ENCODE measurements at places on chromosomes 12 and 14.

DNA sequence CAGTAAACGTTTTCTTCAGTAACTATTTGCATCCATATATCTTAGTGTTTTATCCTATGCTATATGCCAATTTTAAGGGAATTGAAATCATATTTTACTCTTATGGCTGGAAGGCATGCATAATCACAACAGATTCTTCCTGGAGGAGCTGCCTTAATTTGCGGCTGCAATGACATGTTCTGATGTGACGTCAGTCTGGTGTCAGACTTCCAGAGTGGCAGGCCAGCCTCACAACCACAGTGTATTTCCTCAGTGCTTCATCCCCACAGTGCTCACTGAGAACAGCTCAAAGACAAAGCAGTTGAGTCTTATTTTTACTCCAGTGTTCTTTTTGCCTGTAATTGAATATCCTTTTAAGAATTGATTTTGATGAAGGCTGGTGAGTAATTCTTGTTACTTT is 107.1 kb downstream of the PLEKHA5 start:
- no peak for DNase-seq

- no peak for DNase-seq
Observed at GRCh38 chr12:63917864-63918799, 73.6 kb downstream of the SRGAP1 start.

DNA sequence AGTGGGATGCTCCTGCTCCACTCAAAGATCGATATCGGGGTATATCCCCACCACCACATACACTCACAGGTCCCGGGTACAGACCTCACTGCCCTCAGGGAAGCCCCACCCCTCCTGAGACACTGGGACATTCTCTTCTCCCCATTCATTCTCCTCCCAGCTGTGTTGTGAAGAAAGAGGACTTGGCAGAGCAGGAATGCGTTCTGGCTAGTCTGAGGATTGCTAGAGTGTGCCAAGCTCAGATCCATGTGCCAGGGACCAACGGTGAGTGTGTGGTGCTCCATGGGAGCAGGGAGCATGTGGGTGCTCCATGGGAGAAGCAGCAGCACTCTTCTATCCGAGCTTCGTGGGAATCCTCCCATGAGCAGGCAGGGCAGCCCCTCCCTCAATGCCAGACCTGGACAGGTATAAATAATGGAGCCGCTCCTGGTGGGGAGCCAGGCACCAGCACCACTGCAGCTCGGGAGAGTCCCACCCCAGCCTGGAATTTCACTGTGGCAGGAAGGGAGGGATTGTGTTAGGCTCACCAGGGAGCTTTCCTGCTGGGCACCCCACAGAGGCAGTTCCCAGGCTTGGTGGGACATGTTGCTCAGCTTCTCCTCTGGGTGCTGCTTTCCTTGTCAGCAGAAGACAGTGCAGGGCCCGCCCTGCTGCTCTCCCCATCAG is 2.3 kb upstream of the KRT5 start:
- DNase-seq: no peak

DNA sequence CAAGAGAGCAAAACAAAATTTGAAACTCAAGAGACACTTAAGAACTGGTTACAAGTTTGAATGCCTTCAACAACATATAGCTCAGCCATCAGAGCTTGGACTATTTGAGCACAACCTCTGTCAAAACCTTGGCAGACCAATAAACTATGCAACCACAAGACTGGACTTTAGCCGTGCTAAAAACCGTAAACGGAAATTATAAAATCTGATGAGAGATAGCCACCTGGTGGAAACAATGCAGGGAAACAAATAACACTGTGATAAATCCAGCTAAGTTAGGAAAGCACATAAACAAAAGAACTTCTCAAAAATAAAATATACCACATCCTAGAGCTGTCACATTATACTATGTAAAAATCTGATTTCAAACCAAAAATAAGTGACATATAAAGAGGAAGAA is 1074.2 kb upstream of the NOVA1 start:
- no peak for DNase-seq

DNA sequence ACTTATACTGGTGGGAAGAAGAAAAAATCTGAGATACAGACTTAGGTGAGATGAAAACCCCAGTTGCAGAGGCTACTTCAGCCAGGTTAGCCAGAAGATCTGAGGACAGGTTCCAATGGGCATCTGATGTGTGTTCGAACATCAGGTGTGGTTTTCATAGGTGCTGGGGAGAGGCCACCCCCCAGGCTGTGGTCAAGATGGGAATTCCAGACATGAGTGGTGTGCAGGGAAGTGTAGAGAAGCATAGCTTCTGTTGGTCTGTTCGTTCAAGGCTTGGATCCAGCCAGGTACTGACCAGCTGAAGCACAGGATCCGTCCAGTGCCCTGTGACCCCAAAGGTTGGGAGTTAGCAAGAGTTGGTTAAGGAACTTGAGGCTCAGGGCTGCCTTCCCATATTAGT is 85.5 kb downstream of the SSPN start:
- DNase-seq: no peak

DNA sequence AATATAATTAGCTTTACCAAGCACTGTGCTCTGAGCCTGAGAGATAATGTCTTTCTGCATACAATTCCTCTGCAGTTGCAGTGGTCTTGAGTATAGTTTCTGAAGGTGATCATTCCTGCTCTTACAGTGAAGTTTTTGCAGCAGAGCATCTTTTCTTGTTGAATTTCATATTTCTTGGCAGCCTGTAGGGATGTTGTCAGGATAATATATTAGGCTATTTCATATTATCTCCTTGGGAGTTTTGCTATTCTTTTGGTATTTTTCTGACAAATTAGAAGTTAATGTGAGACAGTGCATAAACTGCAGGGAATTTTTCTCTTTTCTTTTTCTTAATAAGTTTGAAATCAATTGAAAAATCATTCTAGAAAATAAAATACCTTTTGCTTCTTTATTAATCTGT is 1502.6 kb upstream of the FLRT2 start:
- no peak for DNase-seq

- no peak for DNase-seq
Observed at GRCh38 chr12:26863515-26863914, 30.5 kb upstream of the ITPR2 start.

GRCh38 chr14:83548061-83548839 is 1981.7 kb upstream of the FLRT2 start:
- no peak for DNase-seq

DNA sequence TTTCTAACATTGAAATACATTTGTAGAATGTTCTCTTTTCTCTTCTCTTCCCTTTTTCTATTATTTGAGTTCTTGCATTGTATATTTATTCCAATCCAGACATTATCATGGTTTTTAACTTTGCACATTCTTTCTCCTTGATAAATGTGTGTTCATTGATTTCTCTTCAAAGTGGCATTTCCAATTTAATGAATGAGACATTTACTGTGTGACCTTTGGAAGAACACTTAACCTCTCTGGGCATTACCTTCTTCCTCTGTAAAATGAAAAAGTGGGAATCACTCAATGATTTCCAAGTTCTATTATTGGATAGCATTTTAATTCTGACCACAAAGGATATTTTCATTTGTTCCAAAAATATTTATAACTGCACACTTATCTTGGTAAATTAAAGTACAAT is 1095.8 kb downstream of the GALC start:
- DNase-seq: no peak

GRCh38 chr12:20196767-20197166 is 171.6 kb upstream of the PDE3A start:
- DNase-seq: no peak

GRCh38 chr12:46946137-46946536 is 120.3 kb upstream of the SLC38A4 start:
- no peak for DNase-seq

- no peak for DNase-seq
Observed at GRCh38 chr12:53738406-53739213, 11.4 kb upstream of the CALCOCO1 start.

GRCh38 chr14:69153873-69154270 is 953 bp upstream of the DCAF5 start:
- DNase-seq: no peak

DNA sequence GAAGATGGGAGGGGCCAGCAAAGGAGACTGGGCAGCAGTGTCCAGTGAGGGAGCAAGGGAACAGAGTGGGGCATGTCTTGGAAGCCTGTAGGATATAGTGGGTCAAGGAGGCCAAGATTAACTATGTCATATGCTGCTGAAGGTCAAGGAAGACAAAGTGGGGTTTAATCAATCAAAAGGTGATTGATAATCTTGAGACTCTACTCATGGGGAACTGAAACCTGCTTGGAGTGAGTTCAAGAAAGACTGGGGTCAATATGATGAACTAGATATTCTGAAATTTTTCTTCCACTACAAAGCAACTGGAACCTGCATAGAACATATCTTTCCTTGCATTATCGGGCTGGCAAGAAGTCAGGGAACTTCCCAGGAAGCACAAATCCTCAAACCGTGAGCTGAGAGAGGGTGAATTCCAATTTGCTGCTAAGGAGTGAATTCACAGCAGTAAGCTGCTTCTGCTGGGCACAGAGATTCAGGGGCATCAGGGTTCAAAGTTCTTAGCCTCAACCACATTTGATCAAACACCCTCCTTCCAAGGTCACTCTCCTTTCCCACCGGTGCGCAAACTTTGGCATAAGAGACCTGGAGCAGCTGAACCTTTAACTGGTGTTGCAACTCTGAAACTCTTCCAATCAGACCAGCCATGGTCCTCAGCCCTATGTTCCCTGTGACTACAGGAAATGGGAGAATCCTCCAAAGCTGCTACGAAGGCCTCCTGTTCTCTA is 40.3 kb upstream of the DCD start:
- no peak for DNase-seq

- DNase-seq: peak; percentile 13
Observed at GRCh38 chr14:53608369-53608768, 348.3 kb downstream of the BMP4 start.

DNA sequence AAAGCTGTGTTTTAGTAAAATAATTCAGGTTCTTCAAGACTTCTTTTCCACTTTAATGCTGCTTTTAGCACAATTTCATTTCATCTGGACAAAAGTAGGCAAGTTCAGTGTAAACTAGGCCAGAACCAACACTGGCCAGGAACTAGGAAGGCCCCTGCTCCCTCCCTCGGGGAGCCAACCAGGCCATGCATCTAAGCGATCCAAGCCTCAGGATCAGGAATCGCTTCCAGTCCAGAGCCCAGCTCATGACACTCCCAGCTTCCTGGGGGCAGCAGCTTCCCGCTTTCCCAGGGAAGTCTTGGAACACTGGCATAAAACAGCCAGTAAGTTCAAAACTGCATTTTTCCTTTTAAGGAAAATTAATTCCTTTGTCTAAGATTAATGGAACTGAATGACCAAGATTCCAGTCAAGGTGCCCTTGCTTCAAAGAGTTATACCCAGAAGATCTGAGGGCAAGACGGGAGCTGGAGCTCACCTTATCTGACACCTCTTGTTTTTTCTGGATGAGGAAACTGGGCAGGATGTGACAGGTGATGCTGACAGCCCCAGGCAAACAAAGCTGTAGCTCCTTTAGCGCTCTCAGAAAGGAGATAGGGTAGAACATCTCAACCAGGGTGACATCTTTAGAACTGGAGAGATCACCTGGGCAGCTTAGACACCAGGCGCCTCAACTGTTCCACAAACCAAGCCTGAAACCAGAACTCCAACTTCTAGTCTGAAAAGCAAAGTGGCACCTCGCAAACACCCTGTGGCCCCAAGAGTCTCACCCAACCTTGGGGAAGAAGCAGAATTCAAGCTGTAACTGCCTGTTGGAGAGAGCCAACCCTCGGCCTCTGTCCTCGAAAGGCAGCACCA is 61.4 kb upstream of the PNMA1 start:
- no peak for DNase-seq

- no peak for DNase-seq
Observed at GRCh38 chr14:57078054-57078453, 190.7 kb downstream of the EXOC5 start.

- DNase-seq: no peak
Observed at GRCh38 chr14:78524766-78525165, 354.6 kb downstream of the NRXN3 start.

- no peak for DNase-seq
Observed at GRCh38 chr14:81819344-81819743, 285.7 kb upstream of the SEL1L start.

- no peak for DNase-seq
Observed at GRCh38 chr14:21384494-21384851, 654 bp upstream of the SUPT16H start.

- no peak for DNase-seq
Observed at GRCh38 chr12:122983789-122984515, 3.5 kb downstream of the ARL6IP4 start.

DNA sequence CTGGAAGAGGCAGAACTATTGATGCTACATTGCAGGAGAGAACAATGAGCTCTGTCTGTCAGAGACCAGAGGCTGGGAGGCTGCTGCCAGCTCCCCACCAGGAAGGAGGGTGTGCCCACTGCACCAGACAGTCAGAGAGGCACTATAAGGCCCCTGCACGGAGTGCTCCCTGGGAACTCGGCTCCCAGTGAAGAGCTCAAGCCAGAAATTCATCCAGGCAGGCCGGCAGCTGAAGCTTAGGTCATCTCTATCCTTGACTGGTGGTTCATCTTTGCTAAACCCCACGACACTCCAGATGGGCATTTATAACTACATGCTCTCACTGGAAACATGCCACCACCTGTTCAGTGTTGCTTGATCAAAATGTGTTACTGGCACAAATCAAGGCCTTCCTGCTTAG is 65.1 kb upstream of the GPATCH2L start:
- no peak for DNase-seq

DNA sequence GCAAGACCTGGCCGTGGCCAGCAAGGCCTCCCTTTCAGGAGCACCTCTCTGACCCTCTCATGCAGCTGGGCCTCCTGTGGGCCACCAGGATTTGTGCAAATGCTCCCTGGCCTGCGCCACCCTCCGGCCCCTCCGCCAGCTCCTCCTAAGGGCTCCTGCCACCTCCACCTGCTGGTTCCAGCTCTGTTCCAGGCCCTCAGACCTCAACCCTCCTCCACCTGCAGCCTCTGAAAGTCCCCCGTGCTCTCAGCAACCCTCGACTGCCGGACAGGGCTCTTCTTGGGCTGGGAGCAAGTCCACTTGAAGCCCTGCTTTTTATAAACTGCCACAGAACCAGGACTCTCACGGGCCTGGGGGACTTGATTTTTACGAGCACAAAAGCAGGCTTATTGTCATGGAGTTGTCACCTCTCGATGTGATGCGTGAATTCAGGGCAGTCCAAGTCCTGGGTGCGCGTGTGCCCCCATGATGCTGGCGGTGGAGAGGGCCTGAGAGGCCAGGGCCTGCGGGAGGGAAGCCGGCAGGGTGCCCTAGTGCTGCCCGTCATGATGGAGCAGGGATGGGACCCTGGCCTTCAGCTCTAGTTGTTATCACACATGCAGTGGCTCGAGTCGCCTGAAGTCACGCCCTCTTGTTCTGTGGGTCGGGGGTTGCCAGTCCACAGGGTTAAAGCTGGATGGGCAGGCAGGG is 9.1 kb downstream of the TEDC1 start:
- DNase-seq: no peak

- DNase-seq: no peak
Observed at GRCh38 chr12:124322271-124322998, 27.5 kb downstream of the RFLNA start.

GRCh38 chr14:89493406-89493805 is 76.4 kb upstream of the FOXN3 start:
- no peak for DNase-seq

DNA sequence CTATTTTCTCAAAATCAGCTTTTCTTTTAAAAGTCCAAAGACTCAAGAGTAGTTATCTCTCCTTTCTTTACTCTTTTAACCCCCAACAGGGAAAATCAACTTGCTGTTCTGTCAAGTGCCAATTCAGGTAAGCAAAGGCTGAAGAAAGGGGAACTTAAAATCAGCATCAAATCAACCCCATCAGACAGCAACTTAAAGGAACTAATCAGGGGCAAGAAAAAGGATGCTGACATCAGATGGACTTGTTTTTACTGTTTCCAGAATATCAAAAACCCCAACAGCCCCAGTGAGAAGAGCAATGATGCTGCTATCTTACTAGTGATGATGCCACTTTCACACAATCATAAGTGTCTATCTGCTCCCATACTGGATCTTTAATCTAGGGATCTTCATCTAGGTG is 3.4 kb downstream of the BAZ2A start:
- no peak for DNase-seq

All from GM19239 (cell line).